Kidney epithelial cell (primary cell): ENCODE measurements at places on chromosomes 2 and 18.

DNA sequence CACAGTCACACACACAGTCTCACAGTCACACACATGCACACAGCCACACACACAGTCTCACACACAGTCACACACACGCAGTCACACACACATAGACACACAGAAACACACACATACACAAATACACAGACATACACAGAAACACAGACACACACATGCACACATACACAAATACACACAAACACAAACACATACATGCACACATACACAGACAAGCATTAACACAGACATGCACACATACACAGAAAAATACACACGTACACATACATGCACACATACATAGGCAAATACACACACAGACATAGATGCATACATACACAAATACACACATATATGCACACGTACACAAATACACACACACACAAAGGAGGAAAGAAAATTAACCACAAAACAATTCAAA is 150.5 kb downstream of the ALK start:
- no peak for DNase-seq

- DNase-seq = no peak
These were observed 250.4 kb upstream of the TANK start for GRCh38 chr2:160909781-160910242.

GRCh38 chr2:42249284-42249683 is 80.1 kb downstream of the EML4 start:
- DNase-seq = no peak

GRCh38 chr2:171084128-171084527 is 76.6 kb downstream of the TLK1 start:
- DNase-seq = no peak

DNA sequence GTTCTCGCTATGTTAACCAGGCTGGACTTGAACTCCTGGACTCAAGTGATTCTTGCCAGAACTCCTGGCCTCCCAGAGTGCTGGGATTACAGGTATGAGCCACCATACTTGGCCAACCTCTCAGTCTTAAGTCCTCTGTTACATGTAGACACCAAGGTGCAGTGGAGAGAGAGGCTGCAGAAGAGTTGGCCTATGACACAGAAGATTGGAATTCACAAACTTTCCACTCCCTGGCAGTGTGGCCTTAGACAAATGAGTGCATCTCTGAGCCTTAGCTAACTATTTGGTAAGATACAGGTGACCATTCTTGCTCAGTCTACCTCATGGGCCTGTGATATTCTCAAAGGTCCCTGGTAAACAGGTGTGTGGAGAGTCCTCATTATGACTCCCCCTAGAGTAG is 159.7 kb downstream of the MYCN start:
- DNase-seq = no peak

DNA sequence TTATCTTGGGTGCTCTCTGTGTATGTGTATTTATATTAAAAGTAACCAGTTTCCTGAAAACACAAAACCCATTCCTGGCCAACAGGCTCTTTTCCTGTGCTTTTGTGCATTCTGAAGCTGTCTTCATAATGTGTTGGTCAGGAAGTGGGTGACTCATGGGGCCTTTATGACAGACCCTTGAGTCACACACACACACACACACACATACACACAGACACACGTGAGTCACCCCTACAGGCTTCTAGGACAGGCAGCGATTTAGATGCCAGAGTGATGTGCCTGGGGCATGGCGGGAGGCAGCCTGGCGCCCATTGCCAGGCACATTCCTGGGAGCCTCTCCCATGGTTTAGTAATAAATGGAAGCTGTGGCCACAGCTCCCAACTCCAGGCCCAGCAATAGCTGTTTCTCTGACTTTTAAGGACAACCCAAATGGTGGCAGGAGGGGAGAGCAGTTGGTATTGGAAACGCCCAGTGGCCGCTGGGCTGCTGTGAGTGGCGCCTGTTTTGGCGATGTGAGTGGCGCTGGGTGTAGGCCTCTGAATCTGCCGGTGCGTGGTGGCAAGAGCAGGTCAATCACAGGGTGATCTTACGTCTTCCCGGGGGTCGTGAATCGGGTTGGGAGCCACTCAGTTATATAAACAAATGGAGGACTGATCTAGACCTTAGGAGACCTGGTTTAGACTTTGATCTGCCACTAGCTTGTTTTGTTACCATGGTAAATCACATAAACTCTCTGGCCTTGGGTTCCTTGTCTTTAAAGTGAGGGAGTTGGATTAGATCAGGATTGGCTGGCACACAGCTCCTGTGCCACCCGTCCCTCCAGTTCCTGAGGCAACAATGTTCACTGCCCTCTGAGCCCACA is 150.7 kb upstream of the DLX2 start:
- peak; percentile 99 for DNase-seq

DNA sequence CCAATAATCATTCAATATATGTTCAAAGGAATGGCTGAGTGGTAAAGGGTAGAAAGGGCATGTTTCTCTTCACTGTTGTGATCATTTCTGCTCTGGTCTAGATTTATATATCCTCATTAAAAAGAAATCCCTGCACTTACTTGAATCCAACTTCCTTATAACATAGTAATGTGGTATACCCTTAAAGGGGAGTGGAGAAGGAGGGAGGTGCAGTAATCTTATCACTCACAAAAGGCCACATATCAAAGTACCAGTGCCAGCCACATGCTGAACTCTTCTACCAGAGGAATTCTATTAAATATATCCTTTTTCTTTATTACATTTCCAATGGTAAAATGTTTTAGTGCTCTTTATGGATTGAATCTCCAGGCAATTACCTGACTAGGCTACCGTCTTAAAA is 3.3 kb downstream of the KATNAL2 start:
- DNase-seq = no peak

DNA sequence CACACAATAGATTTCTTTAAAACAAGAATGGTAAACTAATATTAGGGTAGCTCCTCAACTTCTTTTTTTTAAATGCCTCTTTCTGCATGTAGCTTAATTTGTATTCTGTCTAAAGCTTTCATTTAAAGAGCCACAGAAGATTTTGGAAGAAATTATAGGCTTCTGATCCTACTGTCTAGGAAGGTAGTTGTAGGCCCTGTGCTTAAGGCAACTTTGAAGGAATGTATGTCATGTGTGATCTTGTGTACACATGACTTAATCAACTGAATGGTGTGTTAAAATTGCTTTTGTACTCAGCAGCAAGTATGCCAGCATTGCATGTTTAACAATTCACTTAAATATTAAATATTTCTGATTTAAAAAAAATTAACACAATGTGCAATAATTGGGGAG is 51.5 kb upstream of the LYPD6 start:
- no peak for DNase-seq

DNA sequence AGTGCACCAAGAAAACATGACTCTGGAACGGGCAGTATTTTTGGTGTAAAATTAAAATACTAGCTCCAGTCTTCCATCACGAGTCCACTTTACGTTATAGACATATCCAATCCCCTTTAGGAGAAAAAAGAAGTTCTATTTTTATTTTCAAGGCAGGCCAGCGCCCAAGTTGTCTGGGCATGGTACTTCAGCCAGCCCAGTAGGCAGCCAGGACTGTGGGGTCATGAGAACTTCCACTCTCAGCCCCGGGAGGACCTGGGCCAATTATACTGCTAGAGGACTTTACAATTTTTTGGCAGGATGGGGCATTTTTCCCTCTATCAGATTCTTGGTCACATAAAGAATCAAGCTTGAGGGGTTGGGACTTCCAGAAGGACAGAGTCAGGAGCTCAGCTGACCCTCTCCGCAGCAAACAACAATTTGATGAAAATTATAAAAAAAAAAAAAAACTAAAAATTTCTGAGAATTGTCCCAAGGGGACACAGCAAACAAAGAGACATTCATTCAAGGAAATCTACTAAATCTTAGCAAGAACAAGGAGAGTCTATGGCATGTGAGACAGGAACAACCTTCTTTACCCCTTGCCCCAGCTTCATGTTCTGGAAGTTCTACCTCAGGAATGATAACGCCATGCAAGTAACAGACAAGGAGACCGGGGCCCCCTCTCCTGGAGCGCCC is 37.3 kb upstream of the B3GNT2 start:
- no peak for DNase-seq

DNA sequence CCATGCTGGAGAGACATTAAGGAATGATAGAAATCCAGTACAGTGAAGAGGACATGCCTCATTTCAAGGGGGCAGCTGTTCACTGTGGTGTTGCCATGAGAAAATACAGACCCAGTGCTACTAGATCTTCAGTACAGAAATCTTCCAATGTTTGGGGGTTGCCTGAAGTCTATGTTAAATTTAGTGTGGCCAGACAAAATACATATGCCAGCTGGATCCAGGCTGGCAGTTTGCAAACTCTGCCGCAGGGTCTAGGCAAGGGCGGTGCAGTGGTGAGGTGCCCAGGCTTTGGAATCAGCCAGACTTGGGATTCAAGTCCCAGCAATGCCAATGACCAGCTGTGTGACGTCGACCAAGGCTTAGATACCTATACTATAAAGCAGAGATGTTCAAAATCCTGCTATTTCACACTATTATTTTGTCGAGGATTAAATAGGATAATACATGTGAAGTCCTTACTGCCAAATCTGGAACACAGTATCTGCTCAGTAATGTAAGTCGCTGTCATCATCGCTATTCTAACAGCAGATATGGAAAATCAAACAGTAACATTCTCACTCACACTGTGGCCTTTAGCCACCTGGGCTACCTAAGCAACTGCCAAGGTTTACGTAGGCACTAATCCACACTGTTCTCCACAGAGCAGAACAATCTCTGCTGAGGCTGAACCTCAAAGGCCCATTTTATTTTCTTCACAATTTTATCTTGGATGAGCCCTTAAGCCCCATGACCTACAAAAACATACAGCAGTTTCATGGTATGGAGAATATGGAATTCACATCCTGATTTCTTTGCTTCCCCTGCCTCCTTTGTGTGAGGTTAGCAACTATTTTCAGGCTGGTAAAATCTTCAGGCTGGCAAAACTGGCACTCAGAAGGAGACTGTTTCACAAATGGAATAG is 5.9 kb upstream of the TMSB10 start:
- DNase-seq = no peak

- peak; percentile 98 for DNase-seq
These were observed 122.1 kb upstream of the EML6 start for GRCh38 chr2:54601339-54601738.

GRCh38 chr18:36284671-36285295 is 12.7 kb upstream of the FHOD3 start:
- DNase-seq = no peak

- DNase-seq = peak; percentile 37
These were observed 233.3 kb downstream of the MBD2 start for GRCh38 chr18:53991202-53991601.

DNA sequence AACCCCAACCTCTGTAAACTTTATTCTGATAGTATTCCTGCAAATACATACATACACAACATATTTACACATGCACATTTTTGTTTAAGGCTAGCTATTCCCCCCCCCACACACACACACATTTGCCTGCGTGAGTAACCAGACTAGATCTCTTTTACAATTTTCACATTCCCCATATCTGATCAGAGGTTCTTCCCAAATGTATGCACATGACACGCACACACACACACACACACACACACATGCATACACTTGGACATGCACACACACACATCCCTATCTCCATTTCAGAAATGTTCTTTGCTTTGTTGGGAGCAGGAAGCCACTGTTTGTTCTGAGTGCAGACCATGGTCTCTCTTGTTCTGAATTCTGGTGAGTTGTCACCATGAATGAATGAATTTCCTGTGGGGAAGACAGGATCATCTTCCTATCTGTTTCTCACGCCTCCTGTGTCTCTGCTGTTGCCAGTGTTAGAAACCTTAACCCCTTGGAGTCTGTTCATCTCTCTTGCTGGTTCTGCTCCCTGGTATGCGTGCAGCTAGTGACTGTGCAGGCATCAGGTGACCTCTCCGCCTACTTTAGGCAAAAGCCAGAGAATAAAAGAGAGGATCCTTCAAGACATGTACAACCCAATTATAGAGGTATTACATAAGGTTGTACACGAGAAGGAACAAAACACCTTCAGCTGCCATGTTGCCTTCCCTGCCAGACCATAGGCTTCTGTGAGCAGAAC is 251.0 kb upstream of the RAB12 start:
- no peak for DNase-seq

DNA sequence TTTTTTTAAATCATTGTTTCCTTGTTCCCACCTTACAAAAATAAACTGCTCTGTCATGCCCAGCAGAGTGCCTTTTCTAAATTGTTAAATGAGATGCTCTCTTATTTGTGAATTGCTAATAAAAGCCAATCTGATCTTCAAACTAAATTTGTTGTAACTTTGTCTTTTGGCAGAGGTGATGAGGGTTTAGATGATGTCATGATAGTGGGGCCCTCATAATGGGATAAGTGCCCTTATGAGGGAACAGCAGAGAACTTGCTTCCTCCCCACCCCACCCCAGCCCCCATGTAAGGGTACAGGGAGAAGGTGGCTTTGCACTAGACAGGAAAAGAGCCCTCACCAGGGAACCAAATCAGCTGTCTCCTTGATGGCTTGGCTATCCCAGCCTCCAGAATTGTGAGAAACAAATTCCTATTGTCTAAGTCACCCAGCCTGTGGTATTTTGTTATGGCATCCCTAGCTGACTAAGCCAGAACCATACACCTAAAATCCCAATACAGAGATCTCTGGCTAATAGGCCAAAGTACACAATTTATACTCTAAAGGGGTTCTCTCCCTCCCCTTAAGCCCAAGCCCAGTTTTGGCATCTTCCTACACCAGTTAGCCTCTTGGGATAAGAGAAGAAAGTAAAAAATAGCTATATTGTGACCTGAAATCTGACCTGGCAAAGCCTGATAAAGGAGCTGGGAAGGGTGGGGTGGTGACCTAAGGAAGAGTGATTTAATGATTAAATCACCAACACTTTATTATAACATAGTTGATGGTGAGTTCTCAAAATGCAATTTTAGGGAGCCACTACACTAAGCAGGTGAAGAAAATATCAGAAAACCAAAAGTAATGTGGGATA is 40.3 kb upstream of the HNRNPA3 start:
- peak; percentile 70 for DNase-seq

DNA sequence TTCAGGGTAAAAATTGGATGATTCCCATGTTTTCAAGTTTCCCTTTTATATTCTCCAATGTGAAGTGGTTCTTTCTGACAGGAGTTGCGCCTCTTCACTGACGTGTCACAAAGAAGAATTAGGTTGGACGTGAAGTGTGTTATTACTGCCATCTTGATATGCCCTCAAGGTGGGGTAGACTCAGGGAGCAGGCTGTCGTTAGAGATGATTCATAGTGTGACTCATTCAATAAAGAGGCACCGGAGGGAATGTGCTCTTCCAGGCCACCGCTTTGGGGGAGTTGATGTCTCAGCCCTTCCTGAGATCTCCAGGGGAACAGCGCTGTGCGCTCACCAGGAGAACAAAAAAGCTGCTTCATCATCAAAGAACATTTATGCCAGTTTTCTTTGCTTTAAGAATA is 3.6 kb upstream of the DGKD start:
- peak; percentile 94 for DNase-seq

DNA sequence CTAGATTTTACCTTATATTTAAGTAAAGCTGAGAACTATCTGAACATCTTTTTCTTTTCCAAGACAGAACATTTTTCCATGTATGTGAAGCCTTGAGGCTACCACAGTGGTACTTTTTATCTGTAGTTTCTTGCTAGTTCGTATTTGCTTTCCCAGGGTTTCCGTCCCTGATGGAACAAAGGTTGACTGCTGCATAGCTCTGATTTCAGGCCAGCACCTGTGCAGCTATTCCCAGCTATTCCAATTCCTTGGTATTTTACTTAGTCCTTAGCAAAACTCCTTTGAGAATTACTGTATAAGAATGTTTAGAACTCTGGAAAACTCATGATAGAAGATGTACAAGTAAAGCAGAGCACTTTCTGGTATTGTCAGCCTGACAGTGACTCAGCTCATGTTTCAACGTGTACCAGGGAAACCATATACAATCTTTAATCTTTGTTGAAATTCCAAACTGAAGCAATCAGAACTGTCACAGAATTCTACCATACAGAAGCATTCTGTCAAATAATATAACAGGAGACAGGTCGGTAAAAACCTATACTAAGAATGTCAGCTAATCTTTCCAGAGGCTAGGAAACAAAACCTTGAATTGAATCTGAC is 162.2 kb downstream of the PKP4 start:
- no peak for DNase-seq
